ENCODE measurements at places on chromosomes 2 and 18.

GRCh38 chr2:70716131-70716743 is 51.8 kb downstream of the ADD2 start:
- no peak for DNase-seq

- DNase-seq = no peak
Measured at GRCh38 chr2:195925120-195925519, 143.5 kb downstream of the DNAH7 start.

GRCh38 chr18:30927517-30928075 is 114.9 kb downstream of the DSC3 start:
- DNase-seq = no peak

DNA sequence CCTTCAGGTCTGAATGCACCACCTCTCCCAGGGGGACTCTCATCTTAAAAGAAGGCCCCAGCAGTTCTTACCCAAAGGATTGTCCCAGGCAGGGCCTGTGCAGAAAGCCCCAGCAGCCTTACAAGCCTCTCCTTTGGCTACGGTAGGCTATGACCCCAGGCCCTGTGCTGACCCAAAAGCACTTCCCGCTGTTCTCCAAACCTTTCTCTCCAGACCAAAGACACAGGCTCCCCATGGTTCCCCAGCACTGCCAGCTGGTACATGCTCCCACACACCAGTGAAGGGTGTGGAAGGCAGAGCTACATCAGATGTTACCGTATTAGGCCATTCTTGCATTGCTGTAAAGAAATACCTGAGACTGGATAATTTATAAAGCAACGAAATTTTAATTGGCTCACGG is 35.4 kb downstream of the LBH start:
- no peak for DNase-seq

All from AG09319 (cell line).